Stimulated activated CD8-positive, alpha-beta memory T cell treated with anti-CD3 and anti-CD28 coated beads, Interleukin-7, amount 100 ng/mL, for 24 hours (primary cell): ENCODE measurements at places on chromosomes 11 and 22.

- no peak for DNase-seq
These were observed 13.1 kb downstream of the EEF1G start for GRCh38 chr11:62560566-62561103.

DNA sequence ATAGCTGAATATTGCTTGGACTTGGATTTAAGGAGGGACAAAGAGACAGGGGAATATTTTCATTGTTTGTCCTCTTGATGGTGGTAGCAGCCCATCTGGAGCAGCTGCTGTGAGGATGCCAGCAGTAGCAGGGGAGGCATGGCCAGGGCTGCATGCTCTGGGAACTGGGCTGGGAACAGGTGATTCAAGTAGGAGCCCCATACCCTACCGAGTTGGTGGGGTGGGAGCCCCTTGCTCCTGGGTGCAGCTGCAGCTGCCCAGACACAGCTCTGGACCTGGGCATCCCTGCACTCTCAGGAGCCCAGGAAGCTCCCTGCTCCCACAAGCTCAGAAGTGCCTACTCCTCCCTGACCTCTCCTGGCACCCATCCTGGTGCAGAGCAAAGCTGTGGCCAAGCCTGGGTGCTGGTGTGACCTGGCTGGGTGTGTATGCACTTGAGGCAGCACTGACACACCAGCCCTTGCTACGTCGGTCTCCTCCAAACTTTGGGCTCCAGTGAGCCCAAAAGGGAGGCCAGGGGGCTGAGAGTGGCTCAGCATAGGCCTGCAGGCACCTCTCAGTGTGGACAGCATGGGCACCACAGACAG, 341.8 kb upstream of the CCDC179 start:
- no peak for DNase-seq

GRCh38 chr11:17652556-17652955, 66.8 kb upstream of the MYOD1 start:
- DNase-seq, result no peak

DNA sequence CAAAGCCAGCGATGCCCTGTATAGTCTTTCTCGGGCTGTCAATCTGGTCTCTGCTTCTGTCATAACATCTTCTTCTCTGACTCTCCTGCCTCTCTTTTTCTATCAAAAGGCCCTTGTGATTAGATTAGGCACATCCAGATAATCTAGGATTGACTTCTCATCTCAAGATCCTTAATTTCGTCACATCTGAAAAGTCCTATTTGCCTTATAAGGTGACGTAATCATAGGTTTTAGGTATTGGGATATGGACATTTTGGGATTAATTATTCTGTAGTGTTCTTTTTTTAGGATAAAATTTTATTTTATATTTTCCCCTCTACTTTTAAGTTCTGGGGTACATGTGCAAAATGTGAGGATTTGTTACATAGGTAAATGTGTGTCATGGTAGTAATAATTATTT, 480.8 kb upstream of the CCDC90B start:
- no peak for DNase-seq

- no peak for DNase-seq
These were observed 8.5 kb downstream of the RAB6A start for GRCh38 chr11:73752216-73752867.

- DNase-seq, result no peak
These were observed 7.6 kb downstream of the TP53I11 start for GRCh38 chr11:44943118-44943517.

GRCh38 chr11:2099516-2100349, 39.5 kb downstream of the IGF2 start:
- no peak for DNase-seq

- no peak for DNase-seq
These were observed 387.1 kb downstream of the SOX6 start for GRCh38 chr11:15969281-15969680.

DNA sequence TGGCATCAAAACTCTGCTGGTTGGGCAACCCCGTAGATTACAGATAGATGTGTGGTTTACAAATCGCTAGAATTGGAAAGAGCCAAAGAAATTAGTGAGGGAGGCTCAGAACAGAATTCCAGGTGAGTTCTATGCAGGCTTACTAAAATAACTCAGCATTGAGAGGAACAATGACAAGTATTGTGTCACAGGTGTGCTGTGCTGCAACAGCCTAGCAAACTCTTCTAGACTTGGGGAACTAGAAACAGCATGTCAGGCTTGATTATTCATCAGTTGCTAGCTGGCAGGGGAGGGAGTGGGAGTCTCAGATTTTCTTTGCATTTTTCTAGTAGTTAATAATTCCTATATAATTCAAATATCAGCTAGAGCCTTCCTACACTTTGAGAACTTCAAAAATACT, 26.3 kb upstream of the RASD2 start:
- DNase-seq, result no peak

GRCh38 chr11:69359735-69360480, 66.0 kb downstream of the MYEOV start:
- no peak for DNase-seq

GRCh38 chr11:14223636-14224288, 135.2 kb downstream of the RRAS2 start:
- DNase-seq, result no peak

DNA sequence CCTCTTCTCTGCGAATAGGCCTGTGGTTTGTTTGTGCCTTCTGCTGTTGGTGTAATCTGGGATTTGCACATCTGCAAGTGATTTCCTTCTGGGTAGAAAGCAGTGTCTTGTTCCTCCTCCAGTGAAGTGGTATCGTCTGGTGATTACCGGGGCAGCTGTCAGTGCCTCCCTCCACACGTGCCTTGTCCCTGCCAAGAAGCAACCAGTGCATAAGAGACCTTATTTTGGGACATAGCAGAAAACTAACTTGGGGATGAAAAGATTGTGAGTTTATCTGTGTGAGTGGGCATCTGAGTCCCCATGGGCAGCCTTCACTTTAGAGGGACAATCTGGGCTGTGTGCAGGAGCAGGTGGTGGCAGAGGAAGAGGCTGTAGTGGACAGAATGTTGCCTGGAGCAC, 71.5 kb upstream of the SORL1-AS1 start:
- no peak for DNase-seq

DNA sequence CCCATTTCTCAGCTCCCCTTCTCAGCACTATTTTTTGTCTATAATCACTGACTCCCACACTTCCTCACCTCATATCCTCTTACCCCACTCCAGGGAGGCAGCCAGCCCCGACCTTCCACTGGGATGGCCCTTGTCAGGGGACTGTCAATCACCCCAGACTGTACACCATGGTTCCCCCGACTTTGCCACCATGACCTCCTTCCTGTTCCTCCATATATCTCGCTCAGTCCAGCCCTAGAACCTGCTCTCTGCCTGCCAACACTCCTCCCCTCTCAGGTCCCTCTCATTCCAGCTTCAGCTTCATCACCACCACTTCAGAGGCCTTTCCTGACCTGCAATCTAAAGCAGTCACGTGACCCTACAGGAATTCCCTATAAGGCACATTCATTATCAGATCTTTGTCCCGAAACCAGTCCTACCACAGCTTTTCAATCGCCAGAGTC, 16.5 kb downstream of the PRPF19 start:
- no peak for DNase-seq
